ENCODE measurements at places on chromosomes 3 and 15.

GRCh38 chr15:61983081-61983480 is 77.2 kb downstream of the VPS13C start:
- DNase-seq, result no peak

GRCh38 chr3:77602722-77603121 is 562.8 kb downstream of the ROBO2 start:
- no peak for DNase-seq

GRCh38 chr3:34650131-34650530 is 851.7 kb downstream of the PDCD6IP start:
- no peak for DNase-seq

GRCh38 chr3:177551431-177551836 is 354.2 kb upstream of the TBL1XR1 start:
- DNase-seq, result no peak

- no peak for DNase-seq
Observed at GRCh38 chr3:11566916-11567315, 76.8 kb downstream of the VGLL4 start.
